Gastrocnemius medialis (tissue), 4 donors: ENCODE measurements at places on chromosomes 7 and 10.

DNA sequence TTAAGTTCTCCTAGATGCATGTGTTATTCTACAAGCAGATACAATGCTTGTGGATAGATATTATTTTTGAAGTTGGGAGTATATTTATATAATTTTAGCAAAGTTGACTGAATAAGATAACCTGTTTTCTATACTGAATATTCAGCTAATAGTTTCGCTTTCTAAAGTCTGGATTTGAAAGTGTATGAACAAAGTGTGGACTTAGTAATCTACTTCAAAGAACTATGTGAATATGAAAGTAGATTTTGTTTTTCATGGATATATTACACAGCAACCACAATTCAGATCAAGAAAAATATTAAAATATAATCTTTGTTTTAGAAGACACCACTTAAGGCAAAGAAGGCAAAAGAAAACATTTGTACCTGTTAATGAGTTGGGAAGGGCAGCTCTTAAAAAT lies 78.8 kb downstream of the ZEB1 start:
- DNase-seq = no peak

- no peak for DNase-seq
Observed at GRCh38 chr7:117424090-117424829, 3.0 kb downstream of the ASZ1 start.

GRCh38 chr7:67006965-67007364 lies 10.3 kb downstream of the TYW1 start:
- DNase-seq = no peak

DNA sequence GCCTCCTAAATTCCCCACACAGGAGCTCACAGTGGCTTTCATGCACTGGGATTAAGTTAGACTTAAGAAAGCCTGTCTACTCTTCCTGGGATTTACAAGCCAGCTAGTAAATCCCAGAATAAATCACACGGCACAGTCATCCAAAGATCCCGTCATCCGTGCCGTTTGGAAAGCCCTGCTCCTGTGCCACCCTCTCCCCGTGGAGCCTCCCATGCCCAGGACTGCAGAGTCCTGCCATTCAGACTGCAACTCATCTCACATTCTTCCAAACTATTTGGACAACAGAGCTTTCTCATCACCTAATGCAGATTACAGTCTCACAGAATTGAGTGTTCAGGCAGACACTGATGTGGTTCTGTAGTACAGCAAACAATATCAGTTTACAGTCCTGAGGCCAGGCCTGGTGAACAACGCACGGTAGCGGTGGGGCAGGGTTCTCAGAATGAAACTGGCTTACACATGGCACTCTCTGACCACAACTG lies 166.5 kb downstream of the EGFR start:
- DNase-seq = no peak

DNA sequence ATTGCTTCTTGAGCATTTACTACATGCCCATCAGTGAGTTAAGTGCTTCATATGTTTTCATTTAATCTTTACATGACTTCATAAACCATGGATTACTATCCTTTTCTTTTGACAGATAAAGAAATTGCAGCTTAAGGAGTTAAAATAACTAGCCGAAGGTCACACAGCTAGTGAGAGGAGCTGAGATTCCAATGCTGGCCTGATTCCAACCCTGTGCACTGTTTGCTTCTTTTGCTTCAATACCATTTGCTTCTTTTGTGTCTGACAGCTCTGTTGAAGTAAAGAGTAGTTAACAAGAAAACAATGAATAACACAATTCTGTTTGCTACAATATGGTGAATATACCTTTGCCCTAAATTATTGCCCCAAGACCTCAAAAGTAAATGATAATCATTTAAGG lies 132.4 kb downstream of the GRM3 start:
- DNase-seq = no peak

- DNase-seq = no peak
Observed at GRCh38 chr7:96499532-96499931, 177.6 kb upstream of the SLC25A13 start.

GRCh38 chr7:112381311-112382091 lies 68.8 kb upstream of the IFRD1 start:
- no peak for DNase-seq

GRCh38 chr10:103525901-103526300 lies 32.4 kb downstream of the NEURL1 start:
- DNase-seq = no peak

GRCh38 chr10:128499956-128500355 lies 373.7 kb upstream of the MKI67 start:
- DNase-seq = no peak

DNA sequence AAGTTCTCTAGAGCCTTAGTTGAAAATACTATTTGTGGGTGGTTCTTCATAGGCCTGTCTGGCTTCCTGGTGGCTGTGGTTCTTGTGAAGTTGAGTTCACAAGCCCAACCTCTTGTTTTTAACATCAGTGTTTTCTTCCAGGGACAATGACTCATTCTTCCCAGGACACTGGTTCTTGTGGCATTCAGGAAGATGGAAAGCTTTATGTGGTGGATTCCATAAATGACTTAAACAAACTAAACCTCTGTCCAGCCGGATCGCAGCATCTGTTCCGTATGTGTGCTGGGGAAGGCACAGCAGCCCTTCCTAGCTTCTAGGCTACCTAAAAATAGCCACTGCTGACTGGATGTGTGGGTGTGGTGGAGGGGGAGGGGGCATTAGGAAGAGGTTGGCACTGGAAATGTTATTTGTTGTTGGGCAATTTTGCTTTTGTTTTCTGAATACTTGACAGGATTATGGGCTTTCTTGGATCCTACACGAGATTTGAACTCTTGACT lies 3.9 kb downstream of the LSMEM1 start:
- peak; percentile 57 for DNase-seq

GRCh38 chr10:13851906-13852305 lies 265.1 kb downstream of the PRPF18 start:
- DNase-seq = no peak

DNA sequence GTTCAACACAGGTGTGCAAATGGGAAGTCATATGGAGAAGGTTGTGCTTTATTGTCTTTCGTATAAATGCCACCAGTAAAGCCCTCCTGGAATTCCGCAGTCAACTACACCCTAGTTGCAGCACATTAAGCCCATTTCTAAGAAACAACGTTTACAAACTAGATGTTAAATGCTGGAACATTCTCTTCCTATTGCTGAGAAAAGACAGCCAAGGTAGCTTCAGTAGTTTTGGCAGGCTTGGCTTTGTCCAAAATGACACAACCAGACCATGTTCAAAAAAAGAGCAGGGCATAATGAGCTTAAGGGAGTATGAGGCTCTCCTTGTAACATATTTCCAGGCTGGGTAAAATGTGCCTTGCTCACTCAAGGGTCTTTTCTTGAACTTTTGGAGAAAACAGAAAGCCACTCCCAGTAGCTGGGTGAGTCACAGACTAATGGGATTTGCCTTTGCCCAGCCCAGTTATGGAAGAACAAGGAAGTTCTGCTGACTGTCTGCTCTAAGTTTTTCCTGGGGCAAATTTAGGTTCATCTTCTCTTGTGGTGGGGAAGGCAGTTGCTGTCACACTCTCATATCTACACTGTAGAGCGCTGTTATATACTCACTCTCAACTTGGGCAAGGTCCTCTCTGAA lies 238.7 kb downstream of the PLXNA4 start:
- DNase-seq = no peak

DNA sequence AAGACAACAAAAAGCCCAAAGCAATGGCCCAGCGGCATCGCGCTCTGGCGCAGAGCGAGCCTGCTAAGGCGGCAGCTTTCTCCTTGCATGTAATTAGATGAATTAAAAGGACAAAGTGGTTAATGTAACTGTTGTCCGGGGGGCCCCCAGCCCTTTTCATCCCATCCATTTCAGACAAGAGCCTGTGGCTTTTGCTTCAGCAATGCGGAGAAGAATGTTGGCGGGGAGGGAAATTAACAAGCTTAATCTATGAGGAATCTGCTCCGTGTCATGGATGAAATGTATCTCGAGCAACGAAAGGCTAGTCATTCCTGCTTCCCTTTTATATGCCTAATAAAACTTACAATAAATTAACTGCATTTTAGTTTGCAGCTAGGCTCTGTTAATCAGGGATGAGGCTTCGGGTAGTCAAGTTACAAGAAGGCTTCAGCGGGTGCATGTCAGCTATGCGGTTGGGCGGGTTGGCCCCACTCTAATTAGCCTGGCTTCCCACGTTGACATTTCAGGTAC lies 203.3 kb downstream of the BUB3 start:
- no peak for DNase-seq

DNA sequence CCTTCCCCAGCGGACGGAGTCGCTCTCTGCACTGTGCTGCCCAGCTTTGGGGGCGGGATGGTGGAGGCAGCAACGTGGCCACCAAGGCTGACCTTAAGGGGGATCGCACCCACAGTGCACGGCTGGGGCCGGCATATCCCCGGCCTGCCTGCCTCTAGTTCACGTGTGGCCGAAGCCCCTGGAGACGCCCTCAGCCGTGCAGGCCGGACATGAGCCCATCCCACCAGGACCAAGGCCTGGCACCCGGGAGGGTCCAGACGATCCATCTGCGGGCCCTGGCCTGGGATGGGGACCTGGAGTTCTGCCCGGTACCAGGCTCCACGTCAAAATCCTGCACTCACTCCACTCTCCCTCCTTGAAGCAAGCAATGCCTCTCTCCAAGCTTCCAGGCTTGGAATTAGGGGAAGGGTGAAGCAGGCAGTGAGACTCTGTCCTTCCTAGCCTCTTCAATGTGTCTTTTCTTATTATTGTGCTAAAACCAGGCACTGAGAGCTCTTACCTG lies 520.8 kb downstream of the REEP3 start:
- DNase-seq = no peak

GRCh38 chr10:104664205-104664604 lies 23.1 kb downstream of the SORCS3 start:
- DNase-seq = no peak

DNA sequence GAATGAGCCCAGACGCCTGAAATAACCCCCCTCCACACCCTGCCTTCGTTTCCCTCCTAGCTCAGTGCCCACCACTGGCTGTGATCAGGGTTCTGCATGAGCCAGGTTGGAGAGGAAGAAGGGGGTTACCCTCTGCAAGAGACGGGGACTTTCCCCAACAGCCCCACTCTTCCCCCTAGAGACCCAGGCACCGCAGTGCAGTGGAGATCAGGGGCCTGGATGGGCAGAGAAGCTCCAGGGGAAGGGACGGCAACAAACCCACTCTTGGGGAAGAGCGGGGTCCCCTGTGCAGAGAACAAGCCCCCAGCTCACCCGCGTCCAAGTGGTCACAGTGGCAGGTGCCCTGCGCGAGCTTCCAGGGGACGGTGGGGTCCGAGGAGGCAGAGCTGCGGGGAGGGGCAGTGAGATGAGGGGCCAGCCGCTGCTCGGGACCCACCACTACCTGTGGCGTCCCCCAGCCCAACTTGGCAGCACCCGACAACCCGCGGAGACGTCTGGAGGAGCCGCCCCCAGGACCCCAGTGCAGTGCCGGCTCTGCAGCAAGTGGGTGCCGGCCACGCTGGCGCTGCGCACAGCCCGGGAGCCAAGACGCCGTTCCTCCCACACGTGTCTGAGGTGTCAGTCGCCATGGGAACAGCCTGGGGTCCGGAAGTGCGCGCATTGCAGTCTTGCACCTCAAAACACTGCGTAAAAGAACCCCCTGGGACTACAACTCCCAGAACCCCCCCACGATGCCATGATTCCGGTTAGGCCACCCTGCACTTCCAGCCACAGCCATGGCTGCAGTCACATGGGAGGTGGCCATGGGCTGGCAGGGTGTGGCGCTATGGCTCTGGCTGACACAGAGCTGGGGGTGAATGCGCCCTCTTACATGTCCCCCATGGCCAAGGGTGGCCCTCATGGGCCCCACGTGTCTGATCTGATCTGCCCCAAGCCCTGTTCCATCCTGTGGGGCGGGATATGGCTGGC lies 45.8 kb upstream of the WIPI2 start:
- DNase-seq = no peak

DNA sequence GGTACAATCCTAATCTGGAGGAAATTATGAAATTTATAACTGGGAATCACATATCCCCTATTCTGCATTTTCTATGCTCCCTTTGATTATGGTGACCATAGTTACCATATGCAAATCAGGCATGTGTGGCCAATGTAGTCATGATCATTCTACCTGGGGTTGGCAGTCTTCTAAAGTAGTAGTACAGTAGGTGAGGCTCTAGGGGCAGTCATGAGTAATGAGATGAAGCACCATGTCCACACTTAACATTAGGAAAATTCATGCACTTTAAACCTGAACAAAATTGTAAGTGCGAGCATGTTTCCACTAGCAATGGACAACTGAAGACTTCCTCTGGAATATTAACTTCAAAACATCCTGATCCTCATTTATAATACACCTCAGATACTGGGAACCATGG lies 545.9 kb downstream of the SUGCT start:
- no peak for DNase-seq

DNA sequence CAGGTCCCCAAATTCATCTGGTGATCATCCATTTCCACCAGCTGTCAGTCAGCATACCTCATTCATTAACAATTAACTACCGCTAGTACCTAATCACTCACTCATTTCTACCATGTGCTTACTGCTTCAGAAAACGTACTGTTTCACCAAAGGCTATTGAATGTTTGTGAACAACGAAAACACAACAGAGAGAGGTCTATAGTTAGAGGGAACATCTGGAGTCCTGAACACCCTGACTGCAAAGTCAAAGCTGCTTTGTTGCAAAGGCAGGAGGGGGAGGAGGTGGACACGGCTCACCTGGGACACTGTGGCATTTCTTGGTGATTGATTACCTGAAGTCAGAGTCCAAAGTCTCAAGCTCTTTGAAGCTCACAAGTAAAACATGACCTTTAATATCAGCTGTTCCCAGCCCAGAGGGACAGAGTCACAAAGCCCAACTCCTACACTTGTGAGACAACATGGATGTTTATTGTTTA lies 342.3 kb upstream of the ADARB2 start:
- DNase-seq = no peak

GRCh38 chr10:19332304-19332703 lies 283.7 kb downstream of the MALRD1 start:
- no peak for DNase-seq

- DNase-seq = no peak
Observed at GRCh38 chr10:133475425-133475734, 21.6 kb downstream of the SCART1 start.

DNA sequence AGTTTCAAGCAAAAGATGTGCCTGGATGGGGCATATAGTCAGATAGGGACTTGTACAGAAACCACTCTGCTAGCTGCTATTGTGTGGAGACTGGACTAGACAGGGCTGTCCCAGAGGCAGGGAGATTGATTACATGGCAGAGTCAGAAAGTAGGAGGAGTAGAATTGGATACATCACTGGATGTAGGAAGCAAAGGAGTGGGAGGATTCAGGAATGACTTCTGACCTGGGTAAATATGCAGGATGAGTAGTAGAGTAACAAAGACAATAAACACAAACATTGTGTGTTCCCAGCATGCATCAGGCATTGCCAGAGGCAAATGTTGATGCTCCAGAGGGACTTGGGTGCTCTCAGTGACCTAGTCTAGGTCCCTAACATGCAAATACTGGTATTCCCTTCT lies 30.9 kb upstream of the MAT1A start:
- no peak for DNase-seq

GRCh38 chr10:73875139-73875475 lies 752 bp upstream of the CAMK2G start:
- DNase-seq = no peak
